Fibroblast of skin of left biceps (primary cell): ENCODE measurements at places on chromosomes 5 and 9.

DNA sequence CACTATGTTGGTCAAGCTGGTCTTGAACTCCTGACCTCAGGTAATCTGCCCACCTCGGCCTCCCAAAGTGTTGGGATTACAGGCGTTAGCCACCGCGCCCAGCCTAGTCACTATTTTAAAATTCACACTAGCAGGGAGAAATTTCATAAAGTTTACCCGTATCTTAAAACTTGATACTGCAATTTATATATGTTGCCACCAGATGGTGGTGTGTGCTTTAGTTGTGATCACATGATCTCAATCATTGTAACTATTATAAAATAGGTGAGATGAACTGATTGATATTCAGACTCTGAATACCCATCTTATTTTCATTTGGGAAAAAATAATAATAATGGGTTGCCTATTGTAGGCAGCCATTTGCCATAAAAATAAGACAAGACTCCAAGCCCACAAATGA is 1330.4 kb upstream of the WWC1 start:
- DNase-seq, result no peak

GRCh38 chr9:133502112-133502511 is 22.6 kb downstream of the MYMK start:
- no peak for DNase-seq

DNA sequence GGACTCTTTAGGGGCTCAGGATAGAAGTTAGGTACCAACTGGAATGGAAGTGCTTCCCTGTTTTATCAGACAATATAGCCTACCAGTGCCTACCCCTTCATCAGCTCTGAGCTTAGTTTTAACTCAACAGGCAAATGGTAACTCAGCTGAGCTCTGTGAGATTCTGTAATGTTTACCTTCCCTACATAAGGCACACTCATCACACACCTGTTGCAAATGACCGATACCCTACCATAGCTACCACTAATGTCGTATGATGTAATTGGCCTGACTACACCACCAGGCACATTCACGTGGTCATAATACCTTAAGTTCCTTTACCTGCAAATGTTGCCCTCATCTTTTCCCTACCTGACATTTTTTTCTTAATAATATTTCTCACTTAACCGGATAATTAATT is 254.8 kb downstream of the ADGRV1 start:
- DNase-seq, result no peak

- no peak for DNase-seq
Observed at GRCh38 chr5:73497497-73498056, 665 bp upstream of the BTF3 start.

- DNase-seq, result peak; percentile 6
Observed at GRCh38 chr9:82255481-82256176, 267.1 kb downstream of the SPATA31D1 start.

- no peak for DNase-seq
Observed at GRCh38 chr5:132272311-132273210, 15.1 kb downstream of the PDLIM4 start.

- DNase-seq, result no peak
Observed at GRCh38 chr5:180463216-180463900, 30.8 kb upstream of the CNOT6 start.

DNA sequence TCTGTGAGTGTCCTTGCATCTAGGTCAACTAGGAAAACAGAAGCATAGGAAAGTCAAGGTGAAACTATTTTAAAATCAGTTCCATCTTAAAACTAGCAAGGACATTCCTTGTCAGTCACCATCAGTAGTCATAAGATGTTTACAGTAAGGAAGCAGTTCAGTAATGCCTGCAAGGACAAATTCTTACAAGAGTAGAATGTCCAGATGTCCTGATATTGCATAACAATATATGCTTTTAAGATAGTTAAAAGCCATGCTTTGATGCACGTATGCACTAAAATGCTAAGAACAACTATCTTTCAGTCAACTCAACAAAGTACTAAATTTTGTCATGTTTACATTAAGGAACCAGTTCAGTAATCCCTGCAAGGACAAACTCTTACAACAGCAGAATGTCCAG is 11.3 kb upstream of the SVEP1 start:
- no peak for DNase-seq

DNA sequence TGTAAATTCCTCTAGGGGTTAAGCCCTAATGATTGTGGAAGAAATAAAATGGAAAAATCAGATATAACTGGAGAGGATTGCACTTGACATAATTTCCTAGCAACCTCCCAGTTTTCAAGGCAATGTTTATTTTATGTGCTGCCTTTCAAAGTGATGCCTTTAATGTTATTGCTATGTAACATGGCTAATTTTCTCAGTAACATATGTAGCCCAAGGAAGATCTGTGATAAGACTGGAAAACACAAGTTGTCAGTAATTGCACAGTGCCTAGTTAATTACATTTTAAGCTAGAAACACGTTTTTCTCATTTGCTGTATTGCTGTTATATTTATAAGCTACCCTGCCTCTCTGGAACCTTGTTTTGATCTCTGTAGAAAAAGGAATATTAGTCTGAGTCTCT is 49.2 kb upstream of the KCNN2 start:
- DNase-seq, result no peak

GRCh38 chr5:99369797-99370593 is 441.2 kb upstream of the CHD1 start:
- no peak for DNase-seq
